EH (cell line): ENCODE measurements at places on chromosomes 7 and 10.
A peak's percentile ranks its signal among the peaks of the same experiment; 100 is the strongest.

DNA sequence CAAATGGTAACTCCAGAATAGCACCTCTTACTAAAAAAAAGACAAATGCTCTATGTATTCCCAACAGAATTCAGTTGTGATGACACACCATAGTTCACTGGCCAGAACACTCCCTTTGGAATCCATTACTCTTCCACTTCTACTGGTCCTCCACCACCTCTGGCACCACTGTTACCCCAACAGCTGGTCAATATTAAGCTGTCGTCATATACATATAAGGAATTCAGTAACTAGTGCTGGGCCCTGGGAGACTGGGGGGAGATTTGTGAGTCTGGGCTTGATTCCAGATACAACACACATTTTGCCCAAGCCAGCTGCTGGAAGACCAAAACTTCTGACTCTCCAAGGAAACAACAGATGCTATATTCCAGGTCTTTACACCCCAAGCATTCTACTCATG is 26.0 kb upstream of the ITGA8 start:
- peak; percentile 55 for DNase-seq

DNA sequence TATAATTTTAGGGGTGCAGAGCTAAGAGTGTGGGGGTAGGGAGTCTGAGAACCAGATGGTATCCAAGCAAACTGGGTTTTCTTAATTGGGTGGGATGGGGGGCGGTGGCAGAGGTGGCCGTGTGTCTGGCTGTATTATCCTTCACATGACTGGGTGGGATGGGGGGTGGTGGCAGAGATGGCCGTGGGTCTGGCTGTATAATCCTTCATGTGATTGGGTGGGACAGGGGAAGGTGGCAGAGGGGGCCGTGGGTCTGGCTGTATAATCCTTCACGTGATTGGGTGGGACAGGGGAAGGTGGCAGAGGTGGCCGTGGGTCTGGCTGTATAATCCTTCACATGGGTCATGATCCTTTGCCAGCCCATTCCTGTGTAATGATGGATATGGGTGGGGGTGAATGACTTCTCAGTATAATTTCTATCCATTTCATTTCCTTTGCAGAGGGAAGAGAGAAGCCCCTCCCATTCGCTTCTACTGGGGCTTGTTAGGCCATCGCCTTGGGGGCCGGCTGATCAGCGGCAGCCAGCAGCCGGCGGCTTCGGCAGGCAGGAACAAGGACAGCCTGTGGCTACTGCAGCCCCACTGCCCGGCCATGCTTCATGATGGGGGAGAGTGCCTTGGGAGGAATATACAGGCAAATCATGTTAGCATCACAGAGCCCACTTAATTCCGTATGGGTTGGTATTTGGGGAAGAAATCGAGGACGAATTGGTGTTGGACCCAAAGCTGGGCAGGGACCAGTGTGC is 179.6 kb upstream of the MKI67 start:
- DNase-seq, result no peak

DNA sequence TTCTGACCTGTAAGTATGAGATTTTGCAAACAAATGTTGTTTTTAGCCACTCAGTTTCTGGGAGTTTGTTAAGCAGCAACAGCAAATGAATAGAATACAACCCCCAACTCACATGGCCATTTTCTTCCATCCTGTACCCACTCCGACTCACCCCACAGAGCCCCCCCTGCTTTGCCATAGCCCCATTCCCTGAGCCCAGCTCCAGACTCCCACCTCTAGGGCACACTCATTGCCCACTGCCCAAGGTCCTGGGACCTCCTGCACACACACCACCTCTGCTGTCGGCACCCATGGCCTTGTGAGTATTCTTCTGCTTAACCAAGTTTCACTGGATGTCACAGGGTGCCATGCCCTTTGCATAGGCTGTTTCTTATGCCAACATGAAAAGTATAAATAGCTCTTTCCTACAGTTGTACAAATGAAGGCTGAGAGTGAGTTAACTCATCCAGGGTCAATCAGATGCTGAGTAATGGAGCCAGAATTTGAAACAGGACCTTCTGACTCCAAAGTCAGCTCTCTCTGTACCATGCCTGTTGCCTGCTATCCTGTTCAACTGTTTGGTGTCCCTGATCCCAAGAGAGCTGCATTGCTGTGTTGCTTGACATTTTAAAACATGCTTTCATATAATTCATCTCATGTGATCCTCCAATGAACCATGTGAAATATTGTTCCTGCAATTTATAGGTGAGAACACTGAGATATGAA is 367.8 kb upstream of the ZMIZ1 start:
- peak; percentile 40 for DNase-seq

DNA sequence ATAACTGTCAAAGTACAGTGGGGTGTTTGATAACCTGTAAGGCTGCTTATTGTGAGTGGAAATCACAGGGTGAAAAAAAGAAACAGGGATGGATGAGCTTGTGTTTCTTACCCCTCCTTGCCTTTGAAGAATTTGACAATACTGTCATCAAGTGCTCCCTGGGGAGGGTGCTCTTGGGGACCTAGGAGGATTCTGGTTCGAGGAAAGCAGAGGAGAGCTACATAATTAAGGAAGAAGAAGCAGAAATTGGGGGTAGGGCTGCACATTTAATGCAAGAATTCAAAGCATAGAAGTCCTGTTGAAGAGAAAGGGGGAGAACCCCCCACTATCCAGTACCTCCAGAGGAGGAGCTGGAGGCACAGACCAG is 208.1 kb upstream of the PHYHIPL start:
- no peak for DNase-seq

- no peak for DNase-seq
Observed at GRCh38 chr7:112092709-112093395, 113.3 kb downstream of the DOCK4 start.

- DNase-seq, result peak; percentile 1
Observed at GRCh38 chr10:11242443-11243387, 225.0 kb downstream of the CELF2 start.

DNA sequence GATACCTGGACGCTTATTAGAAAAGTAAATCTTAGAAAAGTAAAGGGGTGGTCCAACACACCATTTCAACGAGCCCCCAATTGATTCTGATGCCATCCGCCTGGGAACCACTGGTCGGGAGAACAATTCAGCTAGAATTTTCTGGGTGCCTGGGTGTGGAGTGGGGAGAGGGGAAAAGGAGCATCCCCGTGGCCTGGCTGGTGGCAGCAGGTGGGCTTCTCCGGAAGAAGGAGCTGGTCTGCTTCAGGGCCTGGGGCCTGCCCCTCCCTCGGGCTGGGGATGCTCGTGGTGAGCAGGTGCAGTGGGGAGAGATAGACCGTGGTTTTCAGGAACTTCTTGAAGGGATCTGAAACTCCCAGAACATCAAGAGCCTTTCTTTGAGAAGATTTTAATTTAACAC is 39.9 kb upstream of the DUSP5 start:
- DNase-seq, result no peak

DNA sequence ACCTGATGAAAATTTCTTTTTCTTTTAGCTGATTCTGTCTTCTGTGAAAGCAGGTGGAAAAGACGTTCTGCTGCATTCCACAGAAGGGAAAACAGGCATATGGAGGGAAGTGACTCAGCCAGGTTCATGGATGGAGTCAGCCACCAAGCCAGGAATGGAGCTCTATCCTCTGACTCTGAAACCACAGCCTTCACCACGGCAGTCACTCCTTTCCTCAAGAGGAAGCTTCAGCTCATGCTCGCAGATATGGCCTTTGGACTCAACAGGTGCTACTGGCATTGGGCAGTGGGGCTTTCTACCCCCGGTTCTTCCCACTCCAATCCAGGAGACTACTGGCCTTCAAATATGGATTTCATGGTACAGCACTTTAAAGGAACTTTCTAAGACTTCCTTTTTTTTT is 11.5 kb upstream of the PLAU start:
- DNase-seq, result peak; percentile 93

DNA sequence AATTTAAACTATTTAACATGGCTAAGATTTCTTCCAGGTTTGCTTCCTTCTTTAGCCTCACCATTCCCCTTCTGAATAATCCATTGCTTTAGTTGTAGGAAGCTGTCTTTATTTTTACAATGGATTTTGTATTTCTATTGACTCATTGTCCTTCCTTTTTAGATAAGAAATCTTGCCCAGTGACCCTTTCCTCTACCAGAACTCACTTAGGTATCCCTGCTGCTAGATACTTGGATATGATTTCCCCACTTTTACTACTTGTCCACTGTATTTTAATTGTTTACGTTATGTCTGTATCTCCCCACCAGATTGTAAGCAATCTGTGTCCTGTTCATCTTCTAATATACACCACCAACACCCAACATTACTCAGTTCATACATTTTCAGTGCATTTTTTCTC is 47.7 kb upstream of the MDFIC start:
- no peak for DNase-seq

GRCh38 chr10:43304687-43305333 is 37.9 kb upstream of the RASGEF1A start:
- peak; percentile 45 for DNase-seq

- DNase-seq, result no peak
Observed at GRCh38 chr10:4294996-4295792, 510.2 kb upstream of the KLF6 start.

GRCh38 chr7:54725255-54725654 is 33.8 kb downstream of the SEC61G start:
- DNase-seq, result no peak

DNA sequence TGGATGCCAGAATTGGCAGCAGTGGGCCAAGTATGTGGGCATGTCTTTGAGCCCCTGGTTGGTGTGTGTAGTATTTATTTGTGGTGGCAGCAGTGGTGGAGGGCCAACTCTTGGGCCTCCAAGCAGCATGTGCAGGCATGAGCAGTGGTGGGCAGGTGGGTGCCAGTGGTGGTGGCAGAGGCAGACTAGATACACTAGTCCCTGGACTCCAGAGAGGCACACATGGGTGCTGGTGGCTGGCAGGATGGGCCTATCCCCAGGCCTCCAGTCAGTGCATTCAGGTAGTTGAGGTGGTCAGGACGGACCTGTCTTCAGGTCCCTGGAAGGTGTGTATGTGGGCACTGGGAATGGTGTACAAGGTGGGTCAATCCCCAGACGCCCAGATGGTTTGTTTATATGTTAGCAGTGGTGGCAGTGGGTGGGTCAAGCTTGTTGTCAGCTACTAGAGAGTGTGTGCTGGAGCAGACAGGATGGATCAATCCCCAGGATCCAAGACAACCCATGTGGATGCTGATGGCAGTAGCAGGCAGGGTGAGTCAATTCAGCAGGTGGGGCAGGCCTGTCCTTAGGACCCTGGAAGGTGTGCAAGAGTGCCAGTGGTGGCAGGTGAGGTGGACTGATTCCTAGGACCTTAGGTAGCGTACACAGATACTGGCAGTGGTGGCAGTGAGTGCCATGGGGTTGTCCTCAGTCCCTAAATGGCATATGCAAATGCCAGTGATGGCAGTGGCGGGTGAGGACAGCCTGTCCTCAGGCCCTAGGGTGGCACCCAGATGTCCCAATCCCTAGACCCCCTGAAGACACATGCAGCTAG is 294.3 kb downstream of the RPS24 start:
- DNase-seq, result no peak

DNA sequence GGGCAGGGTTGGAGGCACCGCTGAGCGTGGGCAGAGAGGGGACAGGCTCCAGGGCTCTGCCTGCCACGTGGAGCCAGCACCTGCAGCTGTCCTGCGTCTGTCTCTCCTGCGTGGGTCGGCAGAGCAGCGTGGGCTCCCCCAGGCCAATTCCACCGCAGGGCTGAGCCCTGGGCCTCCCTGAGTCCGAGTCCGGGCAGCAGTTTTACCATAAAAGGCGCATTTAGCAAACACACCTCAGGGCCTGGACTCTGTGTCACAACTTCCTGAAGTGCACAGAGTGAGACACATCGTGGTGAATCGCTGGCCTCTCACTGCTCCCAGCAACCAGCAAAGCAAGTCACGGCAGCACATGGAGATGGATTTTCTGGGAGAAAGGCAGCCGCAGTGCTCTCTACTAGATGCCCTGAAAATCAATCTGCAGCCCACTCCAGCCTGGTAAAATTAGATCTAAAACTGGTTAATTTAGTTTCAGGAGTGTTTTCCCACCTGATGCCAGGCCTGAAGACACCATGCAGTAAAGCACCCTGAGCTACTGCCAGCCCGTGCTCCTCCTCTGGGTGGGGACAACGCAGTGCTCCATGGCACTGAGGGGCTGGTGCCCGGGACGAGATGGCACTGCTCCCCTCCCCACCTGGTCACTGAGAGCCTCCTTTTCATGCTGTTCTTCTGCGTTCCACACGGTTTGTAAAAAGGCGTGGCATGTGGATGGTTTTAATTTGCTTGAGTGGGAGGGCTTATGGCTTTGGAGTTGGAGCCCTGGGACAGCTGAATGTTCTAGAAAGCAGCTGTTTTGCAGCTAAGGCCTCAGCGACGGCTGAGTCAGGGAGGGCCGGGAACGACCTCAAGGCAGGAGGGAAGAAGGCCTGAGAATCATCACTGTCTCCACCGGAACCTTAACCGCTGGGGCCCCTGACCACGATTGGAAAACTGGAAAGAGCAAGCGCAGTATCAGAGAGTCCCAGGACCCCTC is 336.9 kb downstream of the ADARB2 start:
- DNase-seq, result no peak

- no peak for DNase-seq
Observed at GRCh38 chr7:122988333-122988732, 7.2 kb downstream of the TAS2R16 start.

- DNase-seq, result no peak
Observed at GRCh38 chr7:158771-159170, 33.6 kb upstream of the FAM20C start.

DNA sequence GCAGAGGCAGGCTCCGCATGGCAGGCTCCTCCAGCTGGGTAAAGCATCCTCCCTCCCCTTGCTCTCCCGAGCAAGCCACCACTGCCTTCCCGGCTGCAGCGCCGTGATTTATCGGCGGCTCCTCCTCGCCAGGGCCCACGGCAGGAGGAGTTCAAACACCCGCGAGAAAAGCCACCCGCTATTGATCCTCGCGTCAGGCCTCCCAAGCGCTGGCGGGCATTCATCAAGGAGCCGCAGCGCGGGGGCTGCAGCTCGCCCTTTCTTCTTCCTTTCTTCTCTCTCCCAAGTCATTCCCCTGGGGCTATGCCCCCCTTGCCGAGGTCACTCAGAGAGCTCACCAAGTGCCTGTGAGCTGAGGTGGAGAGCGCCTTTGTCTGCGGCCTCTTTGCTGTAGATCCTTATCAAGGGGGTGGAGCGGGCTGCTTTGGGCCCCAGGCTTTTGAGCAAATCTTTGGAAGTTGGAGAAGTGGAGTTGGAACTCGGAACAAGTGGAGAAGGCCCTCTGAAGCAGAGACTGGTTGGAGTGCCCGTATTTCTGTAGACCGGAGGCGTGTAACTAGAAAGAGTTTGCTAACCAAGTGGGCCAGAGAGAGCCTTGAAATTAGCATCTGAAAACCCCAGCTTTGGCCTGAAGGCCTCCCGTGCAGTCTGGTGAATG is 107.2 kb upstream of the PPIF start:
- peak; percentile 50 for DNase-seq

GRCh38 chr7:123210986-123211385 is 11.2 kb upstream of the SLC13A1 start:
- no peak for DNase-seq

DNA sequence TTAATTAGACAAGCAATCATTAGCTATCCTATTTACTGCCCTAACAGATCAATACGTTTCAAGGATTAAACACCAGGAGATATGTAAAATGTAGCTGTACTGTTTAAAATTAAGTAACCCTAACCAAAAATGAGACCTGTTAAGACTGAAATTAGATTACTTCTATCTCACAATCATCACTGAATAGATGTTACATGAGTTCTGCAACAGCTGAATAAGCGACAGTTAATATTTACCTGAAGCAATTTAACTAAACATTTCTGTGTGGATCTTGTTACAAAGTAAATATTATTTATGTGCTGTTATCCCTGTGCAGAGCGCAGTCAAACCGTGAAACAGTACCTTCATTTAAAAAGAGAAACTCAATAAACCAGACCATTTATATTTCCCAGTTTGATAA is 122.5 kb downstream of the RELN start:
- no peak for DNase-seq

GRCh38 chr7:2201686-2202360 is 30.9 kb downstream of the MAD1L1 start:
- no peak for DNase-seq

GRCh38 chr10:47406870-47407691 is 23.0 kb upstream of the ZNF488 start:
- DNase-seq, result peak; percentile 88
